T-helper 2 cell treated with Interferon-gamma antibody and Interleukin-4, amounts not matched to agents 5 μg/mL and 100 μg/mL, for 36 hours (primary cell): ENCODE measurements at places on chromosomes 2 and 18.

DNA sequence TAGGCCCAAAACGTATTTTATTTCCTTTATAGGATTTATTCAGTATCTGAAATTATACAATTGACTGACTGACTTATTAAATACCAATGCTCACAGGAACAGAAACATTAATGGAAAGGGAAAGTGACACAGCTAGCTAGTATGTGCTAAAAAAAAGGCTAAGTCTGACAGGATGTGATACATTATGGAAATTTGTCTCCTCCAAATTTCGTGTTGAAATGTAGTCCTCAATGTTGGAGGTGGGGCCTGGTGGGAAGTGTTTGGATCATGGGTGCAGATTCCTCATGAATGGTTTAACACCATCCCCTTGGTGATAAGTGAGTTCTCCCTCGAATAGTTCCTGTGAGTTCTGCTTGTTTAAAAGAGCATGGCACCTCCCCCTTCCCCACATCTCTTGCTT, 70.6 kb upstream of the WDR75 start:
- no peak overlapping the region for H3K4me3 ChIP-seq
- no peaks in the 10 kb centered on the region for H3K4me1 ChIP-seq
- no peak overlapping the region for H3K27ac ChIP-seq
- no peaks in the 10 kb centered on the region for H3K27me3 ChIP-seq
- H3K36me3 ChIP-seq: no peaks in the 10 kb centered on the region

DNA sequence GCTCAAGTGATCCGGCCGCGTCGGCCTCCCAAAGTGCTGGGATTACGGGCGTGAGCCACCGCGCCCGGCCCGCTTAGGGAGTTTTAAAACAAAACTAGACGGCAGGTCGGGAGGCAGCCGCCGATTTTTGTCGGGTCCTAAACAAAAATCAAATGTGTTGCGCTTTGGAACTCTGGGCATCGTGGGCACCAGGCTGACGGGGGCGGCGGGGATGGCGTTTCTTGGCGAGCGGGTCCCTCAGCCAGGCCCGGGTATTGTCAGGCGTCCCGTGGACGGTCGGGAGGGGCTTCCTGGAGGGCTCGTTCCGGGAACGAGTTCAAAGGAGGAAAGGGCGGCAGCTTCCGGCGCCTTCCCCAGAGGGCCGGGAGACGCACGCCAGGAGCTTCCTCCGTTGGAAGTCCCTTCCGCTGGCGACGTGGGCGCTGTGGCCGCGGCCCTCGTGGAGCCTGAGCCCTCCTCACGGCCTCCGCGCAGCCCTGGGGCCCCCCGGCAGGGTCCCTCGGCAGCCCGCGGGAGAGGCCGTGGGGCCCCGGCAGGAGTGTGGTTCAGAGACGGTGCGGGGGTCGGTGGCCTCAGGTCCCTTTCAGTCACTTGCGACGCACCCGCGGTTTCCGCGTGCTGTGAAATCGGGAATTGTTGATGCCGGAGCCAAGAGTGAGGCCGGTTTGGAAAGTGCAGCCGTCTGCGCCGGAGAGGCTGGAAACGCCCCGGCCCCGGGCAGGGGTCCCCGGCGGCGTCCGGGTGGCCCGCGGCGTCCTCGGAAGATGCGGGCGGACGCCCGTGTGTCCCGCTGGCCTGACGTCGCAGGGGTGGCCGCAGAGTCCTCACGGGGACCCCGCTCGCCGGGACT, 59.3 kb downstream of the EMILIN2 start:
- H3K4me1 ChIP-seq: peaks cover 18% of the 10 kb centered on the region
- DNase-seq: peak; percentile 39
- peak overlapping the region; percentile 83 for H3K4me3 ChIP-seq
- H3K27me3 ChIP-seq: no peaks in the 10 kb centered on the region
- H3K27ac ChIP-seq: peak overlapping the region; percentile 79
- peaks cover 31% of the 10 kb centered on the region for H3K36me3 ChIP-seq

GRCh38 chr2:71256421-71256820, 29.5 kb upstream of the PAIP2B start:
- no peaks in the 10 kb centered on the region for H3K4me1 ChIP-seq
- H3K4me3 ChIP-seq: no peak overlapping the region
- H3K27ac ChIP-seq: no peak overlapping the region
- H3K27me3 ChIP-seq: peaks cover 19% of the 10 kb centered on the region

- no peak overlapping the region for H3K27ac ChIP-seq
- H3K27me3 ChIP-seq: no peaks in the 10 kb centered on the region
- H3K36me3 ChIP-seq: peaks cover 34% of the 10 kb centered on the region
- H3K4me1 ChIP-seq: peaks cover 4% of the 10 kb centered on the region
Measured at GRCh38 chr2:108491848-108492247, 42.4 kb upstream of the LIMS1 start.

- no peak overlapping the region for H3K27ac ChIP-seq
- no peak for DNase-seq
- H3K4me3 ChIP-seq: no peak overlapping the region
- peaks cover 6% of the 10 kb centered on the region for H3K4me1 ChIP-seq
- peaks cover 18% of the 10 kb centered on the region for H3K27me3 ChIP-seq
Measured at GRCh38 chr2:147416099-147416498, 428.7 kb upstream of the ACVR2A start.

DNA sequence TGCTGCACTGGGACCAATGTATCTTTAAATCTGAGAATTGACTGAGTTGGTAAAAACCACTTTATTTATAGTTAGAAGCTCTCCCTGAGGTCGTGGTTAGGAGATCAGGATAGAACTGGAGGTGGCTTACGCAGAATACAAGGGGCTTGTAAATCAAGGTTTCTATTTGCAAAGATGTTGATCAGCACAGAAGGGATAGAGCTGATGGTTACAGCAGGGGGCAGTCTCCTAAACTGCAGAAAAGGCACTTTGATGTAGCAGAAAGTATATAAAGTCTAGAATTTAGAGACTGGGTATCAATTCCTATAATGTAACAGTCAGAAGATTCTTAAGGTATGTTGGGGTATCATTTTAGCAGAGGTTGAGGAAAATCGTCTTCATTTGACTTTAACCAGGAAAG, 25.2 kb upstream of the ACVR1 start:
- peaks cover 50% of the 10 kb centered on the region for H3K4me1 ChIP-seq
- peak overlapping the region; percentile 32 for H3K4me3 ChIP-seq
- H3K27me3 ChIP-seq: no peaks in the 10 kb centered on the region

DNA sequence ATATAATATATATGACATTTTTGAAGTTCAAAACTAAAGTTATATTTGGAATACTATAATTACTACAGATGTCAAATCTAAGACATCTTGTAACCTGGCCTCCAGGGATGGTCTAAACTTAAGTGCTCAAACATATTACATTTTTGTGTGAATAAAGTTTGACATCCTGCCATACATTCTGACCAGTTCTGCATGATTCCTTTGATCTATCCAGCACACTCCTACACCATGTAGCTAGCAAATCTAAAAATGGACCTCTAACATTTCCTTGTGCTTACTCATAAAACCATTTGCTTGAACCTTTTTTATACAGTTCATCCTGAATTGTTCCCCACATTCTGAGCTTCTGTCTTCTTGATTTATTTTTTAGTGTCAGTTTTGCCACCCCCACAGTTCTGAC, 294.3 kb upstream of the ZNF804A start:
- DNase-seq: no peak
- H3K27ac ChIP-seq: no peak overlapping the region
- H3K4me1 ChIP-seq: no peaks in the 10 kb centered on the region
- H3K27me3 ChIP-seq: no peaks in the 10 kb centered on the region

DNA sequence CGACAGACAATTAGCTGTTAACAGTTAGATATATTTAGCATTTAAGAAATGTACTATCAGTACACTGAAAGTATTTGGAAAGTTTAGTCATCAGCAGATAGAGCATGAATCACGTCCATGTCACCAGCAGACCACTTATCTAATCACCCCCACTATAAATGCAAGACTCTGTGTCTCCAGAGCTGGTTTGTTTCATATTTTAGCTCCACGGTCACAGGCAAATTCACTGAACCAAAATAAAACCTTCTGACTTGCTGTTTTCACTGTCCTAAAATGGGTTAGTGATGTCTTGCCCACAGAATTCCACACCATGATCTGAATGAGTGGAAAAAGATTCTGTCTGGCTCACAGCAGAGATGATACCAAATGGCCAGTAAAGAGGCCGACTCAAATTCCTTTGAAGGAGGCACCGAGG, 64.9 kb downstream of the CDH2 start:
- no peaks in the 10 kb centered on the region for H3K27me3 ChIP-seq
- no peak overlapping the region for H3K4me3 ChIP-seq
- no peak overlapping the region for H3K27ac ChIP-seq
- no peaks in the 10 kb centered on the region for H3K36me3 ChIP-seq
- H3K4me1 ChIP-seq: no peaks in the 10 kb centered on the region
- no peak for DNase-seq

DNA sequence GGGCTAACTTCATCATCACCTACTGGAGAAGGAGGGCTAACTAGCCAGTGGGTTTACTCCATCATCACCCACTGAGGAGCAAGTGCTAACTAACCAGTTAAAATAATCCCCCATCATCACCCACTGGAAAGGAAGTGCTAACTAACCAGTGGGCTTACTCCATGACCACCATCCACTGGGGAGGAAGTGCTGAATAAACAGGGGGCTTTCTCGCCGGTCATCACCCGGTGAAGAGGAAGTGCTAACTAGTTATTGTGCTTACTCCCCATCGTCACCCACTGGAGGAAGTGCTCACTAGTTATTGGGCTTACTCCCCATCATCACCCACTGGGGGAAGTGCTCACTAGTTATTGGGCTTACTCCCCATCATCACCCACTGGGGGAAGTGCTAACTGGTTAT, 124.4 kb upstream of the SALL3 start:
- H3K27me3 ChIP-seq: no peaks in the 10 kb centered on the region
- no peak overlapping the region for H3K4me3 ChIP-seq
- no peaks in the 10 kb centered on the region for H3K36me3 ChIP-seq

DNA sequence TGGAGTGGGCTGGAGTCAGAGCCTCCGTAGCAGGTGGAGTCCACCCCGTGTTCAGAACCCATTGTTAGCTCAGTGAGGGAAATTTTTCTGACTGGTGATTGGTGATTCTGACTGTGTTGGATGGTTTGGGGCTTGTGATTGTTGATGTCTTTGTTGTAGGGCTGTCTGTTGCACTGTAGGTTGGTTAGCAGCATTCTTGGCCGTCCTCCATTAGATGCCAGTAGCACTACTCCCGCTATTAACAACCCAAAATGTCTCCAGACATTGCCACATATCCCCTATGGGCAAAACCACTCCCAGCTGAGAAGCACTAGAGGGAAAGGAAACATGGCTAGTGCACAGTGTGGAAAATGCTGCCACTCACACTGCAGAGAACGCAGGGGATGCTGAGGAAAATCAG, 51.7 kb downstream of the ARMC9 start:
- no peaks in the 10 kb centered on the region for H3K36me3 ChIP-seq
- no peak for DNase-seq
- H3K4me1 ChIP-seq: no peaks in the 10 kb centered on the region
- H3K27ac ChIP-seq: no peak overlapping the region
- H3K27me3 ChIP-seq: peaks cover 17% of the 10 kb centered on the region

- H3K4me1 ChIP-seq: no peaks in the 10 kb centered on the region
- no peaks in the 10 kb centered on the region for H3K27me3 ChIP-seq
- no peaks in the 10 kb centered on the region for H3K36me3 ChIP-seq
- H3K27ac ChIP-seq: no peak overlapping the region
- no peak for DNase-seq
Measured at GRCh38 chr2:39301352-39301751, 57.6 kb upstream of the CDKL4 start.

DNA sequence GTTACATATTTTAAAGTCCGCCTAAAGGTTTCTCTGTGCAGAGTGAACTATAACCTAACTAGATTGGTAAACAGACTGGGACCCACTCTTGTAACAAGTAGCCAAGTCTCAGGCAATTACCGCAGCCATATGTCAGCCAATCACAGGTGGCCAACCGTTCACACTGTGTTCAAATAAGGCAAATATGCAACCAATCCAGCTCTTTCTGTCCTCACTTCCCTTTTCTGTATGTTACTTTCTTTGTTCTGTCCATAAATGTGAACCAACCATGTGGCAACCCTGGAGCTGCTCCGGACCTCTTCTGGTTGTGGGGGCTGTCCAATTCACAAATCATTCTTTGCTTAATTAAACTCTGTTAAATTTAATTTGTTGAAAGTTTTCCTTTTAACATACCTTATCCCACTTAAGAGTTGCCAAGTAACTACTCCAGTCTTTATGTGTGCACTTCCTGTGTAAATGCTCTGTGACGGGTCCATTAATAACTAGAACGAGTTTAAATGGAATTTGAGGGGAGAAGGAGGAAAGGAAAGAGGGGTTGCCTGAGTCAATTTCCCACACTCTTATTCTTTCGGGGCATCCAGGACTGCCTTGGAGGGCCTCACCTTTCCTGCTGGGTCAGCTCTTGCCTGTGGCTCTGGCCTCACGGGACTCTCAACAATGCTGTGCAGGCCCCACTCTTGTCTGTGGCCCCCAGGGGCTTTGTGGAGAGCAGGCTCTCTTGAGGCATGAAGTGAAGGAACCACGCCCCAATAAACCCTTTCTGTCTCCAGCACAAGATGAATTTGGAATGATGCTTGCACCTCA, 6.6 kb upstream of the RPL37A start:
- H3K4me3 ChIP-seq: no peak overlapping the region
- H3K4me1 ChIP-seq: peaks cover 19% of the 10 kb centered on the region

- H3K27ac ChIP-seq: no peak overlapping the region
- H3K27me3 ChIP-seq: no peaks in the 10 kb centered on the region
- no peak for DNase-seq
- H3K4me3 ChIP-seq: no peak overlapping the region
- no peaks in the 10 kb centered on the region for H3K4me1 ChIP-seq
- no peaks in the 10 kb centered on the region for H3K36me3 ChIP-seq
Measured at GRCh38 chr2:188078534-188078933, 213.1 kb upstream of the GULP1 start.

GRCh38 chr18:11437046-11437445, 172.3 kb upstream of the SLC35G4 start:
- no peak for DNase-seq
- no peak overlapping the region for H3K27ac ChIP-seq
- H3K36me3 ChIP-seq: no peaks in the 10 kb centered on the region
- H3K4me1 ChIP-seq: no peaks in the 10 kb centered on the region
- H3K4me3 ChIP-seq: no peak overlapping the region

DNA sequence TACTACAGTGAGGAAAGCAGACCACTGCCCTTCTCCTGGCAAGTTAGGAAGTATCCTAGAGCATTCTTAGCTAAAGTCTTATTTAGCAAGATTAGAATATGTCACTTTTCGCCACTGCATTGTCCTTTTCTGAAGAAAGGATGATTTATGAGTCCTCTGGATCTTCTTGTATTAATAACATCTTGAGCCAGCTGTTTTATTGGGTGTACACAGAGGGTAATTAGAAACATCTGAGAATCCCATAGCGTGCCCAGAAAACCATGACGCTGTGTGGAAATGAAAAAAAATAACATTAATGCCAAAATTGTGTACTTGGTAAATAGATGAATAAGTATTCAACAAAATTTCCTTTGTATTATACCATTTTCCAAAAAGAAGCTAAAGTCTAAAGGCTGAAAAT, 198.7 kb downstream of the LTBP1 start:
- H3K4me1 ChIP-seq: no peaks in the 10 kb centered on the region
- peaks cover 3% of the 10 kb centered on the region for H3K27me3 ChIP-seq
- DNase-seq: no peak
- no peak overlapping the region for H3K4me3 ChIP-seq

GRCh38 chr2:239575931-239576445, 175.2 kb upstream of the HDAC4 start:
- no peak for DNase-seq
- H3K27me3 ChIP-seq: peaks cover 6% of the 10 kb centered on the region
- H3K36me3 ChIP-seq: no peaks in the 10 kb centered on the region
- no peak overlapping the region for H3K4me3 ChIP-seq
